ENCODE measurements at places on chromosomes 11 and 22. TPM values are rescaled to one million over a fixed set of nuclear protein-coding genes. Genes with fewer than 3 reads are reported as not detected.

TUBA8 gene
- total RNA-seq, result 1.4 TPM

SLC22A25 gene
- total RNA-seq, result not detected

OR4D5 gene
- total RNA-seq, result not detected

DNA sequence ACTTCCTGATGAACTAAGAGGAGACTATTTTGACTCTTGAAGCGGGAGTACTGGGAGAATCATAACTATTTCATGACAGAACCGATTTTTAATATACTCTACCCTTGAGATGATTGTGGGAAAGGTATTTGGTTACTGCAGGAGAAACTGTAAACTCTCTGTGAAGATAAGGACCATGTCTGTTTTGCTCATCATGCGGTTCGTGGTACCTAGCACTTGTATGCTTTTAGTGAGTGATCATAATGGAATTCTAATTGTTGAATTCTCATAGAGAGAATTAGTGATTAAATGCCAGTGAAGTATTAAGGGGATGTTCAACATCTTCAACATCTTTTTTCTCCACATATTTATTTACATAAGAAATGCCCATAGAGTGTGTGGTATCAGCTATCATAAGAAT, 11.4 kb downstream of the AASDHPPT start:
- H3K4me3 ChIP-seq, result no peak overlapping the region
- peak; percentile 75 for DNase-seq
- H3K36me3 ChIP-seq, result peaks cover 15% of the 10 kb centered on the region
- peaks cover 5% of the 10 kb centered on the region for H3K4me1 ChIP-seq

MS4A13 gene
- not detected for total RNA-seq

DNA sequence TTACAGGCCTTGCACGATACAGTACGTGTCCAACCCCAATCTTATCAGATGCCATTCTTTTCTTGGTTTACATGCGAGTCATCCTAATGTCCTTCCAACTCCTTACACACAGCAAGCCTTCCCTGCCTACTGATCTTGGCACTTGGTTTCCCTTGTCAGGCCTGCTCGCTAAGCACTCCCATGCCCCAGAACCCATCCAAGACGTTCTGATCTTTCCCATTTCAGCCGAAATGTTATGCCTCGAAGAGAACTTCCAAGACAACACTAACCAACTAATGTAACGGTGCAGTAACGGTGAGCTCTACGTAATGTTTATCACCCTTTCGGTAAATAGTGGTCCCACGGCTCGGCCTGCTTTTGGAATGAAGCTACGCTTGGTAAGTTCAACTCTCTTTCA, 521 bp downstream of the PES1 start:
- peak; percentile 56 for DNase-seq
- H3K36me3 ChIP-seq, result peaks cover 28% of the 10 kb centered on the region
- H3K4me1 ChIP-seq, result no peaks in the 10 kb centered on the region

- H3K27me3 ChIP-seq, result no peaks in the 10 kb centered on the region
- H3K4me3 ChIP-seq, result no peak overlapping the region
- H3K4me1 ChIP-seq, result peaks cover 33% of the 10 kb centered on the region
- peak overlapping the region; percentile 90 for H3K27ac ChIP-seq
Observed at GRCh38 chr11:8832571-8833260, 78.3 kb upstream of the AKIP1 start.

- peaks cover 13% of the 10 kb centered on the region for H3K27me3 ChIP-seq
- no peak for DNase-seq
- no peak overlapping the region for H3K4me3 ChIP-seq
Observed at GRCh38 chr22:26979294-26979693, 321.9 kb downstream of the MIAT start.

DNA sequence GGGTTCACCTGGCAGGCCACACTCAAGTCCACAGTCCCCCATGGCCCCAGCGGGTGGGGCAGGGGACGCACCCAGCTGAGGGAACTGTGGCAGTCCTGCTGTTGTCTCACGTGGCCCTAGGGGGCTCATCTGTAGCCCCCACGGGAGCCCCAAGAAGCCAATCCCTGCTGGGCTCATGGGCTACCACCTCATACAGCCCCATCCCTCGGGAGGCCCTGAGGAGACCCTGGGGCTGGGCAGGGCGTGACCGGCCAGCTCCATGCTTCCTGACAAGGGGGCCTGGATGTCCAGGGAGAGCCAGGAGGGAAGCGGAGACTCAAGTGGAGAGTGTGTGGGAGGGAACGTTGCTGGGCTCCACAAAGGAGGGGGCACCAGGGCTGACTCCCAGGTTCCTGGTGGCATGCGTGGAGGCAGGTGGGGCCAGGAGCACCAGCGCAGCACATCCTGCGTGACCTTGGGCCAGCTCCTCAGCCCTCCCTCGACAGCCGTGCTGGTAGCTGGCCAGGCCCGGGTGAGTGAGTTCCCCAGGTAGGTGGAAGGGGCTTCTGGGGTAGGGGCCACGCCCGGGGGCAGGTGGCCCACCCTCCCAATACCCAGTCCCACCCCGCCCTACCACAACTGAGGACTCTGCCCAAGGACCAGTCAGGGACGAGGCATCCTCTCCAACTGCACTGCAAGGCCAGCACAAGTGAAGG, 7.9 kb downstream of the RTN4R start:
- no peak overlapping the region for H3K4me3 ChIP-seq
- DNase-seq, result no peak
- H3K36me3 ChIP-seq, result no peaks in the 10 kb centered on the region
- no peaks in the 10 kb centered on the region for H3K4me1 ChIP-seq
- peaks cover 13% of the 10 kb centered on the region for H3K27me3 ChIP-seq

GRCh38 chr11:117874910-117875381, 1.5 kb downstream of the FXYD6 start:
- no peak overlapping the region for H3K27ac ChIP-seq
- no peak for DNase-seq
- no peaks in the 10 kb centered on the region for H3K36me3 ChIP-seq
- H3K27me3 ChIP-seq, result peaks cover 63% of the 10 kb centered on the region
- no peak overlapping the region for H3K4me3 ChIP-seq

- H3K27ac ChIP-seq, result no peak overlapping the region
- peak; percentile 32 for DNase-seq
- H3K36me3 ChIP-seq, result no peaks in the 10 kb centered on the region
- H3K27me3 ChIP-seq, result no peaks in the 10 kb centered on the region
Observed at GRCh38 chr11:132803436-132803835, 728.9 kb downstream of the OPCML start.

F2 gene
- not detected for total RNA-seq

TRIM48 gene
- not detected for total RNA-seq

GRCh38 chr11:95924414-95924760, 480 bp upstream of the MTMR2 start:
- H3K36me3 ChIP-seq, result no peaks in the 10 kb centered on the region
- peak overlapping the region; percentile 99 for H3K27ac ChIP-seq
- H3K4me3 ChIP-seq, result peak overlapping the region; percentile 86
- H3K4me1 ChIP-seq, result 0 out of 2 replicates have a peak, but pooled peaks cover 1% of the 10 kb centered on the region
- no peaks in the 10 kb centered on the region for H3K27me3 ChIP-seq

CRYBB2 gene
- total RNA-seq, result not detected

- no peak for DNase-seq
- no peak overlapping the region for H3K27ac ChIP-seq
- peaks cover 5% of the 10 kb centered on the region for H3K4me1 ChIP-seq
- H3K4me3 ChIP-seq, result no peak overlapping the region
Observed at GRCh38 chr11:111949519-111950426, 12.6 kb downstream of the DIXDC1 start.

DNA sequence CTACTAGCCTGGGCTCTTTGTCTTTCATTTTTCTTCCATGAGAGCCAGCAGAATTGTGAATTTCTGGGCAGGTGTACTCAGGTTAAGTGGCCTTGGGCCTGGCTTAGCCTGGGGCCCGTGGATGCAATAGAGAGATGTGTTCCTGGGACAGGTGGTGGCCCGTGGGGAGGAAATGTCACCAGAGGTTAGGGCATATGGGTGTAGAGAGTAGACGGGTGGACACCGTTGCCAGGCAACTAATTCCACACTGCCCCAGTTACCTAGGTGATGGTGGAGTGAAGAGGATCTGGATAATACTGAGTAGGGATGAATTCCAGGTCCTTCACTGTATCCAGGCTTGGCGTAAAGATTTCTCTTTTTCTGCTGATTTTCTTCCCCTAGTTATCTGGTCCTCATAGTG, 175.0 kb downstream of the INSC start:
- H3K4me3 ChIP-seq, result no peak overlapping the region
- no peak for DNase-seq
- no peaks in the 10 kb centered on the region for H3K27me3 ChIP-seq
- H3K27ac ChIP-seq, result no peak overlapping the region
